ENCODE measurements at places on chromosomes 13 and 19.

DNA sequence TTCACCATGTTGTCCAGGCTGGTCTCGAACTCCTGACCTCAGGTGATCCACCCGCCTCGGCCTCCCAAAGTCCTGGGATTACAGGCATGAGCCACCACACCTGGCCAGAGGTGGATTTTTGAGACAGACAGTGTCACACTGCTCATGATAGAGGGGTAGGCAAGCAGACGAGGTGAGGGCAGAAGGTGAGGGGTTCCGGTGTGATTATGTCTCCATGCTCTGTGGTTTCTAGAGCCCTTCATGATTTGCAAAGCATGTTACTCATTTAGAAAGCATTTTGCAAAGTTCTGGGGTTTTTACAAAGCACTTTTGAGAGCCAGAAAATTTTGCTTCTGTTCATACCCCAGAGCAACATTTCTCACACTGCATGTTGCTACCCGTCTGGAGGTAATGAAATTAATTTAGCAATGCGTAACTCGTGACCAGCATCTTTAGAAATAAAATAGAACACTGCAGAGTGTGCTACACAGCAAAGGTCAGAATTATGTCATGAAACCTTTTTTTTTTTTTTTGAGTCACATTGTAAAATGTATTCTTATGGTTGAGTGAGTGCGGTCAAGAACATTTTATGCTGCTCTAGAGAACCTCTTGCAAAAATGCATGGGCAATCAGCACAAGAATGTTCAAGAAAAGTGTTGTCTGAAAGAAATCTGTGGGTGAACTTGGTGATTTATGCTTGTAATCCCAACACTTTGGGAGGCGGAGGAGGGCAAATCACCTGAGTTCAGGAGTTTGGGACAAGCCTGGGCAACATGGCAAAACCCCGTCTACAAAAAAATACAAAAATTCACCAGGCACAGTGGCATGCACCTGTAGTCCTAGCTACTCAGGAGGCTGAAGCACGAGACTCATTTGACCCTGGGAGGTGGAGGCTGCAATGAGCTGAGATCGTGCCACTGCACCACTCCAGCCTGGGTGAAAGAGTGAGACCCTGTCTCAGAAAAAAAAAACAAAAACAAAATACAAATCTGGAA lies 58.0 kb downstream of the MAP4K1 start:
- peak; percentile 90 for ATAC-seq

GRCh38 chr13:80305737-80306136 lies 35.2 kb downstream of the SPRY2 start:
- no peak for ATAC-seq

- ATAC-seq, result no peak
These were observed 14.0 kb upstream of the TMPRSS9 start for GRCh38 chr19:2345794-2346663.

- no peak for ATAC-seq
These were observed 3.7 kb downstream of the TNFSF9 start for GRCh38 chr19:6534451-6535093.

GRCh38 chr13:29922281-29922821 lies 71.9 kb upstream of the UBL3 start:
- peak; percentile 10 for ATAC-seq

DNA sequence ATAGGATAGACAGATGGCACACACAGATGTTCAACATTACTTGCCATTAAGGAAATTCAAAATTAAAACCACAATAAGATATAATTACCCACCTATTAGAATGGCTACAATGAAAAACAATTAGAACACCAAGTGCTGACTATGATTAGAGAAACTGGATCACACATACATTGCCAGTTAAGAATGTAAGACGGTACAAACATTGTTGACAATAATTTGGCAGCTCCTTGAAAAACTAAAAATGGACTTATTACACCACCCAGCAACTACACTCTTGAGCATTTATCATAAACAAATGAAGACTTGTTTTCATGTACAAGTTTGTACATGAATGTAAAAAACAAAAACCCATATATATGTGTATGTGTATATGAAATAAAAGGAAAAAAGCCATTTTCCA lies 13.7 kb downstream of the ZNF461 start:
- no peak for ATAC-seq

Measured in activated CD4-positive, CD25-positive, alpha-beta regulatory T cell treated with anti-CD3 and anti-CD28 coated beads, Interleukin-2, amount 50 U/mL, for 24 hours (primary cell).